ENCODE measurements at places on chromosomes 5 and 9.

- no peak for DNase-seq
Measured at GRCh38 chr5:33713136-33713765, 178.5 kb downstream of the ADAMTS12 start.

DNA sequence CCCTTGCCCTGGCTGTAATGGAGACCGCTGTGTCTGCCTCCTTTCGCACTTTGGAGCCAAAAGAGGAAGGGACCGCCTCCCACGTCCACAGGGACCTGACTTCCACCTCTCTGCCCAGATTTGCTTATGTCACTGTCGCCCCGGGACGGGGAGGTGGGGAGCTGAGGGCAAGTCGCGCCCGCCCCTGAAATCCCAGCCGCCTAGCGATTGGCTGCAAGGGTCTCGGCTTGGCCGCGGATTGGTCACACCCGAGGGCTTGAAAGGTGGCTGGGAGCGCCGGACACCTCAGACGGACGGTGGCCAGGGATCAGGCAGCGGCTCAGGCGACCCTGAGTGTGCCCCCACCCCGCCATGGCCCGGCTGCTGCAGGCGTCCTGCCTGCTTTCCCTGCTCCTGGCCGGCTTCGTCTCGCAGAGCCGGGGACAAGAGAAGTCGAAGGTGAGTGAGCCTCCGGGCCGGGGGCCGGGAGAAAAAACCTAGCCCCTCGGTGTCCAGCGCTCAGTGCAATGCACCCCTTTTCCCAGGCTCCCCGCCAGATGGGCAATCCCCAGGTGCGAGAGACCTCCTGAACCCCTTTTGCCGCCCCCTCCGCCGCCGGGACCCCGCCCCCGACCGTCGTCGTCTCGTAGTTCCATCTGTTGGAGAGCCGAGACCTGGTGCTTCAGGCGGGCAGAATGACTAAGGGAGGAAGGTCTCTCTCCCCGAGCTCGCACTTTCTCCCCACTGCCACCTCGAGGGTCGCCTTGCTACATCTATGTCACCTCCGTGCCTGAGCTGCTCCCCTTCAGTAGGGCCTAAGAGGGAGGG is at the start of gene GPX3:
Gene GPX3 (plus strand): TSS at position 288 of the 807 bp plus-strand sequence. CDS start 64 bp downstream, at position 352.
- no peak for DNase-seq

GRCh38 chr5:135642488-135642870 is 63.7 kb upstream of the CXCL14 start:
- no peak for DNase-seq

DNA sequence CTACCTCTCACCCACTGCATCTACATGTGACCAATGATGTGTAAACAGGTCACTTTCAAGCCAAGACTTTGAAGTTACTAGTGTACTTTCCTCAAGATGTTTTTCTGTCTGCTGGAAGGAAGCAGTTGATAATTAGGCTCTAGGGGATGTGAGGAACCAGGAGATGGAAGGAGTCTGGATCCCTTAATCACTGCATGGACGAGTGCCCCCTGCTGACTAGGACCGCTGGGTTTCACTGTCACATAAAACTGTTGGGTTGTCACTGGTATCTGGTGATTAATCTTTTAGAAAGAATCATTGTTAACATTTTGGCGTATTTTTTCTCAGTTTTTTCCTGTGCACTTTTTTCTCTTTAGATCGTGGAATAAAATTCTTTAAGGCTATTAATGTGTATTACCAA is 79.5 kb downstream of the SREK1 start:
- DNase-seq = no peak

GRCh38 chr5:15575666-15576065 is 75.7 kb downstream of the FBXL7 start:
- no peak for DNase-seq

DNA sequence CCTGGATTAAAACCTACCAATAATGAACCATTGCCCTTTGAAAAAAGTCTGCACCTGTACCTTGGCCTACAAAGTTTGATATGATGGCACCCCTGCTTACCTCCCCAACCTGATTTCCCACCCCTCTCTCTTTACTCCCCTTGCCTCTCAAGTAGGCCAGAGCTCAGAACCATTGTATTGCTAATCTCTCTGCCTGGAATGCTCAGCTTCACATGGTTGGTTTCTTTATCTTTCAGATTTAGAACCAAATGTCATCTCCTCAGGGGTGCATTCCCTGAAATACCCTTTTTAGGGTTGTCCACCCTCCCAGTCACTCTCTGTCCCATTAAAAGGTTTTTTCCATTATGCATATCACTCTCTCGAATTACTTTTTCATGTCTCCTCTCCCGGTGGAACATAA is 116.6 kb upstream of the VCAN start:
- no peak for DNase-seq

- no peak for DNase-seq
Measured at GRCh38 chr5:107330903-107331302, 339.8 kb downstream of the EFNA5 start.

DNA sequence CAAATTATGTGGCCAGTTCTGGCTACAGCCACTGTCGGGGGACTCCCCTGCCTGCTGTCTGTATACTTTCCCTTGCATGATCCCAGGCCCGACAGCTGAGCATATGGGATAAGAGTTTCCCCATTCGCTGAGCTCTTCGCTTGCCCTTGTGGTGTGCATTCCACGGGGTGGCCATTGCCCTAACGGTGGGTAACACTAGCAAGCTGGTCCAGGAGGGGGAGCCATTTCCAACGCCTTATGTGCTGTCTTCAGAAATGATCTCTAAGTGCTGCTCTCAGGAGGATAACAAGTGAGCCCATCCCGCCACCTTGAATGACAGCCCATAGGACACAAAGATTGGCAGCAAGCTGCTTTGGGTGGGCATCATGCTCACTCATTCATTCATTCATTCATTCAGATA is 190.9 kb downstream of the FSTL4 start:
- no peak for DNase-seq

All from AG09309 (cell line).